ENCODE measurements at places on chromosomes 12 and 14. TPM values are rescaled to one million over a fixed set of nuclear protein-coding genes. Genes with fewer than 3 reads are reported as not detected.

DNA sequence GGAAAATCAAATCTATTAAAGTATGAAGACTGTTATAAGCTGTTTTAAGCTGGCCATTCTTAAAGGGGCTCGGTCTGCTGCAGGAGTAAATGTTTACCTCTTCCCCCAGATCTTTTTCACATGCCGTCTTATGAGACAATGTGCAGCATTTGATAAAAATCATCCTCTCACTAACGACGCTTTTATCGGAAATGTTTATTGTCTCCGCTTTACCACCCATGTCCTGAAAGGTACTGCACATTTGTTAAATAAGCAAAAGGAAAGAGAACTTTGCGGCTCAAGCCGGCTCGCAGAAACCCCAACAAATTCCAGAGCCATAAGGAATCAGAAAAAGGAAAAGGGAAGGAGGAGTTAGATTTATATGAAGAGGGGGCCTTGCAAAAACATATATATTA lies 137.8 kb downstream of the HMGA2 start:
- H3K27ac ChIP-seq, result no peak overlapping the region
- H3K27me3 ChIP-seq, result peaks cover 41% of the 10 kb centered on the region
- no peak for DNase-seq
- no peaks in the 10 kb centered on the region for H3K36me3 ChIP-seq

GRCh38 chr14:93683226-93683625 lies 105.1 kb downstream of the PRIMA1 start:
- H3K27ac ChIP-seq, result no peak overlapping the region
- DNase-seq, result no peak
- H3K4me3 ChIP-seq, result no peak overlapping the region
- H3K36me3 ChIP-seq, result no peaks in the 10 kb centered on the region

DNA sequence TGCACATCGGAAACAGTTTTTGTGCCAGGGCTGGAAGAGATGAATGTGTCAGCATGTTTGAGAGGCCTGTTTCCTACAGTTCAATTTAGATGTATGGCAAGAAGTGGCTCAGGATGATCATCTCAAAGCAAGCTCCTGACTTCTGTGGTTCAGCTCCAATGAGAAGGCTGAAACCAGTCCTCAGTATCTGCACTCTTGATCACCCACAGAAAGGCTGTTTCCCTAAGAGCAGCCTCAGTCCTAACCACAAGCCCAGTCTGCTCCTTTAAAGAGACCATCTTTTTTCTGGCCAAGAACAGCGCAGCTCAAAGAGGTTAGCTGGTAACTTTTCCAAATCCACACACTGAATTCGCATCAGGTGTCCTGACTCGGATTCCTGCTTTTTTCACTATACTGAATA lies 19.2 kb downstream of the CSRP2 start:
- H3K27me3 ChIP-seq, result no peaks in the 10 kb centered on the region
- peaks cover 15% of the 10 kb centered on the region for H3K36me3 ChIP-seq
- no peaks in the 10 kb centered on the region for H3K4me1 ChIP-seq
- no peak for DNase-seq
- no peak overlapping the region for H3K27ac ChIP-seq

- H3K27ac ChIP-seq, result peak overlapping the region; percentile 87
- H3K4me3 ChIP-seq, result no peak overlapping the region
Measured at GRCh38 chr14:102817942-102818940, 41.0 kb downstream of the TRAF3 start.

RIN3 gene
- total RNA-seq, result 16.0 TPM

- peak overlapping the region; percentile 67 for H3K4me3 ChIP-seq
- peaks cover 8% of the 10 kb centered on the region for H3K36me3 ChIP-seq
- no peaks in the 10 kb centered on the region for H3K27me3 ChIP-seq
- H3K27ac ChIP-seq, result peak overlapping the region; percentile 94
- peaks cover 85% of the 10 kb centered on the region for H3K4me1 ChIP-seq
- DNase-seq, result peak; percentile 55
Measured at GRCh38 chr12:47349137-47350061, 269.6 kb upstream of the AMIGO2 start.

GRCh38 chr12:53299101-53299453 lies 418 bp upstream of the MYG1 start:
- DNase-seq, result peak; percentile 61
- peak overlapping the region; percentile 85 for H3K4me3 ChIP-seq
- peaks cover 71% of the 10 kb centered on the region for H3K4me1 ChIP-seq
- no peaks in the 10 kb centered on the region for H3K27me3 ChIP-seq

MYBPC1 gene
- not detected for total RNA-seq

ADAM21 gene
- 0.32 TPM for total RNA-seq

DNA sequence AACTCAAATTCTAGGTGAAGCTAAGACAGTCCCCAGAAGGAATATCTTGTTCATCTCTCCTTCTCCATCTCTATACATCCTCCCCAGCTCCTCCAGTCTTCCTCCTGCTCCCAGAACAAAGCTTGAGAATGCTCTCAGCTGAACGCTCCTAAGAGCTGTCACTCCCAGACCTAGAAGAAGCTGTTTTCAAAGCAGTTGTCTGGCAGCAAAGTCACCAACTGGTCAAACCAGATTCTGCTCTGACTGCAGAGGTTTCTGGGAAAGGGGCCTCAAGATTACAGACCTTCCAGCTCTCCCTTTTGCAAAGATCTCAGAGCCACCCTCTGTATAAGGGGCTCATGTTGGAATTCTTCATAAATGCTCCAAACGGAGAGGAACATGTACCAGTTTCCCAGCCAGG lies 9.6 kb upstream of the HSPB8 start:
- H3K27me3 ChIP-seq, result no peaks in the 10 kb centered on the region
- no peaks in the 10 kb centered on the region for H3K4me1 ChIP-seq
- no peak overlapping the region for H3K27ac ChIP-seq

GRCh38 chr14:103257211-103257962 lies 76.7 kb upstream of the EIF5 start:
- H3K27ac ChIP-seq, result no peak overlapping the region
- no peak for DNase-seq

ESR2 gene
- 0.27 TPM for total RNA-seq

- DNase-seq, result no peak
- H3K27ac ChIP-seq, result no peak overlapping the region
- peaks cover 4% of the 10 kb centered on the region for H3K27me3 ChIP-seq
- H3K36me3 ChIP-seq, result no peaks in the 10 kb centered on the region
- H3K4me3 ChIP-seq, result no peak overlapping the region
Measured at GRCh38 chr14:90760591-90761316, 55.5 kb downstream of the TTC7B start.

- H3K27me3 ChIP-seq, result no peaks in the 10 kb centered on the region
- no peak overlapping the region for H3K27ac ChIP-seq
- peaks cover 13% of the 10 kb centered on the region for H3K4me1 ChIP-seq
Measured at GRCh38 chr14:92524602-92525185, 11.1 kb downstream of the RIN3 start.

GLIPR1L2 gene
- 0.35 TPM for total RNA-seq

DNA sequence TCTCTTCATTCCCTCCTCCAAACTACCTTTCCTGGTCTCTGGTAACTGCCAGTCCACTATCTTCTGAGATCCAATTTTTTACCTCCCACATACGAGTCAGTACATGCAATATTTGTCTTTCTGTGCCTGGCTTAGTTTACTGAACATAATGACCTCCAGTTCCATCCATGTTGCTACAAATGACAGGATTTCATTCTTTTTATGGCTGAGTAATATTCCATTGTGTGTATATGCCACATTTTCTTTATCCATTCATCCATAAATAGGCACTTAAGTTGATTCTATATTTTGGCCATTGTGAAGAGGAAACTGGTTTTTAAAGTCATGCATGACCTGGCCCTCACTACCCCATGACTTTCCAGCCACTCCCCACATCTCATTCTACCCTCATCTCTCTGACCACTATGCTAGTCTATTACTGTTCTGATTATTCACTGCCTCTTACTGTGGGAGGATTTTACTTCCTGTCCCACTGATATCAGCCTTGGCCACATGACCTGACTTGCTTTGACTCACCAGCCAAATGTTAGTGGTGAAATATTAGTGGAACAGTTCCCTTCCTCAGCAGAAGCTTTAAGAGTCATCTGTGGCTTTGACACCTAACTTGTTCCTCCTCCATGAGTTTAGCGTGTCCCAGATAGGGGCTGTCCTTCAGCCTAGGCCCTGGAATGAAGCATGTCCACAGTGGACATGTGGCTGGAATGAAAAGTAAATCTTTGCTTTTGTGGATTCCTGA lies 52.2 kb downstream of the GOLGA5 start:
- H3K4me3 ChIP-seq, result no peak overlapping the region
- no peaks in the 10 kb centered on the region for H3K27me3 ChIP-seq
- DNase-seq, result peak; percentile 58
- peak overlapping the region; percentile 48 for H3K27ac ChIP-seq

IQSEC3 gene
- 0.86 TPM for total RNA-seq

PAPLN gene
- total RNA-seq, result 1.0 TPM

DNA sequence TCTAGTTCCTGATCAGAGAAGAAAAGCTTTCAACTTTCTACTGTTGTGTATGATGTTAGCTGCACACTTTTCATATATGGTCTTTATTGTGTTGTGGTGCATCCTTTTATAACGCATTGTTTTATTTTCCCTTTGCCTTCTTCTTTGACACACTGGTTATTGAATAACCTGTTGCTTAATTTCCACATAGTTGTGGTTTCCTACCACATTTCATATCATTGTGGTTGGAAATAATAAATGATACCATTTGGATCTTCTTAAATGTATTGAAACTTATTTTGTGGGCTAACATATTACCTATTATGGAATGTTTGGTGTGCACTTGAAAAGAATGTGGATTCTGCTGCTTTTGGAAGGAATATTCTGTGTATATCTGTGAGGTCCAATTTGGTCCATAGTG lies 64.9 kb downstream of the GPHN start:
- no peaks in the 10 kb centered on the region for H3K27me3 ChIP-seq
- H3K27ac ChIP-seq, result no peak overlapping the region
- no peak overlapping the region for H3K4me3 ChIP-seq
- H3K36me3 ChIP-seq, result peaks cover 31% of the 10 kb centered on the region
- H3K4me1 ChIP-seq, result peaks cover 12% of the 10 kb centered on the region
- DNase-seq, result no peak

RDH16 gene
- 0.69 TPM for total RNA-seq

- H3K27ac ChIP-seq, result peak overlapping the region; percentile 93
- peaks cover 16% of the 10 kb centered on the region for H3K36me3 ChIP-seq
- H3K4me1 ChIP-seq, result peaks cover 34% of the 10 kb centered on the region
Measured at GRCh38 chr12:50980545-50980944, 28.2 kb downstream of the HIGD1C start.

GRCh38 chr12:121733849-121734248 lies 21.3 kb downstream of the TMEM120B start:
- DNase-seq, result no peak
- H3K36me3 ChIP-seq, result no peaks in the 10 kb centered on the region
- no peaks in the 10 kb centered on the region for H3K27me3 ChIP-seq
- no peaks in the 10 kb centered on the region for H3K4me1 ChIP-seq
- H3K27ac ChIP-seq, result no peak overlapping the region

DNA sequence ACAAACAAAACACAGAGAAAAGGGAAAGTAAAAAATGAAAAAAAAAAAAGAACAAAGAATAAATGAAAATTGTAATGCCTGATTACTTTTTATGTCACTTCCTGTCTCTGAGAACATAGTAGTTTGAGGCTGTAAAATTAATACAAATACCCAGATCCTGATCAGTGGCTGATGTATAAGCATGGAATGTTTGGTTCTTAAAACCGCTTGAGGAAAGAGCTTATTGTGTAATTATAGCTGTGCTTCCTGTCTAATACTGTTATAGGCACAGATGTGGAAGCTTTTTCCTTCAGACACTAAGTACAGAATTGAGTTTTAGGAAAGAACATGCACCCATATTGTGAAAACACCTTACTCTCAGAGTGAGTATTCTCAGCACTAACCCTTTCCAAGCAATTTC lies 86.9 kb downstream of the AVPR1A start:
- H3K27ac ChIP-seq, result no peak overlapping the region
- H3K4me3 ChIP-seq, result no peak overlapping the region
- no peak for DNase-seq
- no peaks in the 10 kb centered on the region for H3K4me1 ChIP-seq
- no peaks in the 10 kb centered on the region for H3K36me3 ChIP-seq

GRCh38 chr12:113891739-113892520 lies 74.2 kb downstream of the RBM19 start:
- H3K27ac ChIP-seq, result no peak overlapping the region
- no peak for DNase-seq
- peaks cover 28% of the 10 kb centered on the region for H3K36me3 ChIP-seq
- H3K4me1 ChIP-seq, result no peaks in the 10 kb centered on the region
- H3K4me3 ChIP-seq, result no peak overlapping the region
- no peaks in the 10 kb centered on the region for H3K27me3 ChIP-seq

GRCh38 chr12:12017135-12017581 lies 53.6 kb upstream of the BCL2L14 start:
- H3K4me1 ChIP-seq, result peaks cover 66% of the 10 kb centered on the region
- no peaks in the 10 kb centered on the region for H3K27me3 ChIP-seq
- H3K36me3 ChIP-seq, result no peaks in the 10 kb centered on the region
- H3K27ac ChIP-seq, result peak overlapping the region; percentile 95
- no peak overlapping the region for H3K4me3 ChIP-seq

GRCh38 chr14:38213001-38213400 lies 5.3 kb downstream of the SSTR1 start:
- peaks cover 49% of the 10 kb centered on the region for H3K27me3 ChIP-seq
- no peak overlapping the region for H3K4me3 ChIP-seq
- no peak overlapping the region for H3K27ac ChIP-seq
- H3K36me3 ChIP-seq, result no peaks in the 10 kb centered on the region
- DNase-seq, result no peak

DNA sequence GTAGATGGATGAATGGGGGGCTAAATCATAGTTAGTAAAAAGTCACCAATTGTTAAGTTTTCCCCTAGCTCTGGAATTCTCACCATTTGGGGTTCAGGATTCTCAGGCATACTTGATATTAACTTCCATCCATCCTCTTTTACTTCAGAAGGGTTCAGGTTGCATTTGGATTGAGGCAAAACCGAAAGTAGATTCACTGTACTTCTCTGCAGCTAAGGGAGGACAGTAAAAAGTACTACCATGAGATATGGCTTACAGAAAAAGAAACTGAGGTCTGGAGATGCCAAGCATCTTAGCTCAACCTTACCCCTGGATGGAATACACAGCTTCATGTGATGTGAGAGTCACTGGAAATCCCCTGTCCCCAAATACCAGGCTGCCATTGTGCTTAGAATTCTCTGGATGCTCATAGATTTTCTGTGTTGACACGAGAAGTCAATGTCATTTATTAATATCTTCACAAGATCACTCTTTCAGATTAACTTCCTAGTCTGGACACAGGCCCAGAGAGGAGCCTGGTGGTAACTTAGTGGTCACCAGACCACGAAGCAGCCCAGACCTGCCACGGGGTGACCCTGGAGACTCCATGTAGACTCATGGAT lies 87.1 kb downstream of the SSPN start:
- no peak for DNase-seq
- no peak overlapping the region for H3K4me3 ChIP-seq

COX8C gene
- total RNA-seq, result 0.79 TPM

GRCh38 chr14:95662376-95663186 lies 23.6 kb upstream of the TCL1B start:
- peaks cover 9% of the 10 kb centered on the region for H3K4me1 ChIP-seq
- no peaks in the 10 kb centered on the region for H3K36me3 ChIP-seq

AQP6 gene
- not detected for total RNA-seq

ITGA5 gene
- 18.4 TPM for total RNA-seq

GRCh38 chr12:47824635-47825034 lies 4.9 kb upstream of the HDAC7 start:
- no peaks in the 10 kb centered on the region for H3K27me3 ChIP-seq
- peaks cover 2% of the 10 kb centered on the region for H3K36me3 ChIP-seq
- peaks cover 84% of the 10 kb centered on the region for H3K4me1 ChIP-seq
- no peak for DNase-seq
- H3K27ac ChIP-seq, result peak overlapping the region; percentile 91
